ENCODE measurements at places on chromosomes 12 and 14.

- DNase-seq: no peak
These were observed 90.6 kb downstream of the VCPKMT start for GRCh38 chr14:50025776-50026175.

DNA sequence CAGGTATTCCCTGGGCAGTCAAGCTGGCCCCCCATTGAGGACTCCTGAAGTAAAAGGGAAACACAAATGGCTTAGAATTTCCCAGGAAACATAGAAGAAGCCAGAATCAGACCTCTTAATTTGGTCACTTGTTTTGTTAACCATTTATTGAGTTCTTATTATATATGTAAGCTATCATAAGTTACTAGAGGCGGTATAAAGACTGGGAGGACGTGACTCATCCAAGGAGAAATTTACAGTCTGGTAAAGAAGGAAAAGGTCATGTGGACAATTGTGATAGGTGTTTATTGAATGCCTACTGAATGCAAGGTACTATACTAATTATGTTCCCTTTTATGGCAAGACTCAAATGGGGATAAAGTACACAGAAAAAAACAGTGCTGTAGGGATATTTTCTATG is 146.7 kb downstream of the DYRK2 start:
- no peak for DNase-seq

DNA sequence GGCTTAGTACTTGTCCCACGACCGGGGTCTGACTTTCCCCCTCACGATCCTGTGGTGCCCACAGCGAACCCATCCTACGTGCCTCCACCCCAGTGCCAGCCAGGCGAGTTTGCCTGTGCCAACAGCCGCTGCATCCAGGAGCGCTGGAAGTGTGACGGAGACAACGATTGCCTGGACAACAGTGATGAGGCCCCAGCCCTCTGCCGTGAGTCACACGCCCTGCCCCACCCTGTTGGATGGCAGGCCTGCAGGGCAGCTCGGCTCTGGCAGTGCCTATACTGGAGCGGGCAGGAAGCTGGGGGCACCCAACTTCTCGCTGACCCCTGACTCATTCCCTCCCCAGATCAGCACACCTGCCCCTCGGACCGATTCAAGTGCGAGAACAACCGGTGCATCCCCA is 18.3 kb upstream of the LRP1-AS start:
- DNase-seq: no peak

- DNase-seq: no peak
These were observed 708 bp downstream of the FNTB start for GRCh38 chr14:64987438-64987767.

GRCh38 chr14:97331526-97331925 is 534.3 kb downstream of the VRK1 start:
- DNase-seq: no peak

- no peak for DNase-seq
These were observed 26.9 kb downstream of the TBX3 start for GRCh38 chr12:114656906-114657596.

GRCh38 chr12:72241552-72241951 is 30.6 kb upstream of the TRHDE start:
- no peak for DNase-seq

GRCh38 chr12:52242442-52243258 is 9.6 kb downstream of the KRT7 start:
- no peak for DNase-seq

DNA sequence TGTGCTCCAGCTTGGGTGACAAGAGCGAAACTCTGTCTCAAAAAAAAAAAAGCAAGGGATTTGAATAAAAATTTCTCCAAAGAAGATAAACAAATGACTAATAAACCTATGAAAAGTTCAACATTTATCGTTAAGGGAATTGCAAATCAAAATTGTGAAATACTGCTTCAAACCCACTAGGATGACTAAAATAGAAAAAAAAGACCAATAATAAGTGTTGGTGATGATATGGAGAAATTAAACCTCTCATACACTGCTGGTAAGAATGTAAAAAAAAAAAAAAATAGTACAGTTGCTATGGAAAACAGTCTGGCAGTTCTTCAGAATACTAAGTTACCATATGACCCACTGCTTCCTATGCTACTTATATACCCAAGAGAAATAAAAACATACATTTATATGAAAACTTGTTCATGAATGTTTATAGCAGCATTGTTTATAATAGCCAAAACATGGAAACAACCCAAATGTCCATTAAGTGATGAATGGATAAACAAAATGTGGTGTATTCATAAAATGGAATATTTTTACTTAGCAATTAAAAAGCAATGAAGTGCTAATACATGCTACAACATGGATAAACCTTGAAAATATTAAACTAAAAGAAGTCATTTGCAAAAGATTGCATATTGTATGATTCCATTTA is 39.4 kb upstream of the TMPRSS12 start:
- no peak for DNase-seq

DNA sequence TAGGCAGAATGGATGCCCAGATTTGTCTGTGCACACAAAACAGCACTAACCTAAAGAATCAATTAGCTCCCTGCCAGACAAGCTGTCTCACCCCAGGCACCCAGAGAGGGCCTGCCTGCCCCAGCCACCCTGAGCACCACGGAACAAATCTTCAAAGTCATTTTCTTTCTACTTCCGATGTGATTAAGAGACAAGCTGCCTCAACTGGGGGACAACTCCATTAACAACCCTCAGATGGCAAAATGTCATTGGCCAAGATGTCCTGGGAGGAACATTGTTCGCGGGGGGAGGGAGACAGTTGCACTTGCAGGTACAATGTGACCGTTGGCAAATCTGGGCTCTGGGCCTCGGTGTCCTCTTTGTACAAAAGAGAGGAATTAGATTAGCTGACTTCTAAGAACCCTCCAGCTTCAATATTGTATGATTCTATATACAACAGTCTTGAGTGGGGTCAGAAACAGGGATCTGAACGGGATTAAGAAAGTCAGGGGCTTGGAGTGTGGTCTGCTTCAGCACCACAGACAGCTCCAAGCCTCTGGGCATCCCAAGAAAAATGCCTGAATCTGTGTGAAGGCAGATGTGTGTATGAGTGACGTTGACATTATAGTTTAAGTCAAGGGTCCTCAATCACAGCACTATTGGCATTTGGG is 42.8 kb upstream of the CMKLR1 start:
- DNase-seq: no peak

DNA sequence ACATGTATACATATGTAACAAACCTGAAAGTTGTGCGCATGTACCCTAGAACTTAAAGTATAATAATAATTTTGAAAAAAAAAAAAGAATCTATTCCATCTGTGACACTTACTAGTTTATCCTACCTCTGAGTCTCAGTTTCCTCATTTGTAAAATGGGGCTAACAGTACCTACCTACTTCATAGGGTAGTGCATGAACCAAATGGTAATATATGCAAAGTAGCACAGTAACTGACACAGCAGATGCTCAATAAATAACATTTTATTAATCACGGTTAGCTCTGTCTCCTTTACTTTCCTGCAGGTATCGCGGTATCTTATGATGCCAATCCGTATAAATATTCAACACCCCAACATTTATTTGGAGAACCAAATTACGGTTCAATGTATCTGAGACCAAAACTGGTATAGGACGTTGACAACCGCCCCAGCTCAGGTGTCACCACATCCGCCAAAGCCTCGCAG is 703 bp downstream of the TMED10 start:
- DNase-seq: no peak

GRCh38 chr12:46617167-46617566 is 208.6 kb downstream of the SLC38A4 start:
- DNase-seq: no peak

DNA sequence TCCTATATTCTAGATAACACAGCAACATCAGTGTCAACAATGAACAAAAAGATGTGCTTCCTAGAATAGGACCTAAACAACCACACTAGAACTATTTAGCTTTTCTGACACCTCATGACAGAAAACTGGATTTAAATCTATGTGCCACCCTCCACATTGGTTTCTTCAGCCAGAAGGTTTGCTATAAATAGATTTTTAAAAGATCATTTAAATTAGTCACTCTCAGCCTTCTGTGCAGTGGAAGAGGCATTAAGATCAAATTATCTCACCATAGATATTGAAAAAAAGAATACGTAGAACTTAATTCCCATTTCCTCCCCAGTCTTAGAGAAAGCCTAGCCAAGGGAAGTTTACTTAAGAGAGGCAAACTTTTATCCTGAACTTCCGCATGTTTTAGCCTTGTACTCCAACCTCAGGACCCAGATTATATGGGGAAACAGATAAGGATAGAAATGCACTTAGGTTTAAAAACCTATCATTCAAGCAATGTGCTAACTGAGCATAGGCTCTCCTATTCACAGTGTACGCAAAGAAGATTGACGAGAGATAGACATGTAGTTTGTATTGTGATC is 59.6 kb downstream of the NELL2 start:
- DNase-seq: no peak

GRCh38 chr12:111389635-111390034 is 16.1 kb upstream of the SH2B3 start:
- no peak for DNase-seq

DNA sequence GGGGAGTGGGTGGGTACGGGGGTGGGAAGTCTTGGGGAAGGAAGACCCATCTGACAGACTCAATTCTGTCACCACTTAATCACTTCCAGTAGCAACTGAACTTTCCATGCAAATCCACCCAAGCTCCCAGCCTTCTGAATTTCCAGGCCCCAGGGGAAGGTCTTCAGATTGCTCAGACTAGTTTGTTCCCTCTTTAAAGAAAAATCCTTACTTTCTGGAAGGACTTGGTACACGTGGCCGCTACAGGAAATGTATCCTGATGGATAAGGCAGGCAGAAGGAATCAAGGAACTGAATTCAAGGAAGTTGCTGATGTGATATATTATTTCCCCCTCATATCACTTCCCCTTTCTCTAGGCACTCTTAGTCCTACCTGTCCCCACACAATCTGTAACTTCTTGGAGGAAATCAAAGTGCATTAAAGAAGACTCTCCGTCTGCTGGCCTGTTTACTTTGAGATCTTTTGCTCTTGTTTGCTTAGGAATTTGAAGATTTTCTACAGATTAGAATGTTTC is 6.4 kb downstream of the NFKBIA start:
- DNase-seq: no peak

Measured in activated CD4-positive, alpha-beta T cell treated with anti-CD3 and anti-CD28 coated beads, Interleukin-2, amount 50 U/mL, for 24 hours (primary cell).